Stimulated activated CD8-positive, alpha-beta memory T cell treated with anti-CD3 and anti-CD28 coated beads, Interleukin-7, amount 100 ng/mL, for 4 hours (primary cell): ENCODE measurements at places on chromosomes 4 and X.

DNA sequence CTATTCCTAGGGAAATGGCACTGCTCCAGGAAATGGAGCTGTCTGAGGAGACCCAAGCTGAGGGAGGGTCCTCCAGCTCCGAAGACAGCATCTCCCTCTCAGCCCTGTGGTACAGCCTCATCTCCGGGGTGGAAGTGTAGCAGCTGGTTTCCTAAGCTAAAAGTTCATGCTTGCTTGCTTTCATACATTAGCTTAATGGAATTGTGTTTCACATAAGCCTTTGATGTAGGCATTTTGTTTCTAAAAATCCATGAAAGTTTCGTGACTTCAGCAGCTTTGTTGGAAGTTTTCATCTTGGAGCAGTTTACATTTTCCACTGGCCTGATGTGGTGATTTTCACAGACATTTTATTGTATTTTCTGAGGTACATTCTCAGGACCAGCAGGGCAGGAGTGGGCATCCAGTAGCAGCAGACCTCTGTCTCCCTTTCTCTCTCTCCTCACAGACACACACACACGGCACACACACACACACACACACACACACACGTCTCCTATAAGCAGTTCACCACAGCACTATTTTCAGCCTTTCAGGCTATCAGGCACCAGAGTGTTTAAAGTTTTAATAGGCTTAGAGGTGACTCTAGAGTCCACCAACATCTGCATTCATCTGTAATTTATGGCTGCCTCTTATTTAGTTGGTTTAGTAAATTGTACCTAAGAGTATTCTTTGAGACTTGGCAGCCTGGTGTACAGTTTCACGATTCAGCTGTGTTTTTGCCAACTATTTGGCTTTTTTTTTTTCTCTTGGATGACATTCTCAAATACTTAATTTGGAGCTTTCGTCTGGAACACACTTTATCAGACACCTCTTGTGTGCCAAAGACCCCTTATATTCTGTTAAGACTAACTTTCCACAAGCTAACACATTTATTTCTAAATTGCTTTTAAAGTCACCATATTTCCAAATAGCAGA, 225.8 kb upstream of the SFRP2 start:
- DNase-seq, result no peak

DNA sequence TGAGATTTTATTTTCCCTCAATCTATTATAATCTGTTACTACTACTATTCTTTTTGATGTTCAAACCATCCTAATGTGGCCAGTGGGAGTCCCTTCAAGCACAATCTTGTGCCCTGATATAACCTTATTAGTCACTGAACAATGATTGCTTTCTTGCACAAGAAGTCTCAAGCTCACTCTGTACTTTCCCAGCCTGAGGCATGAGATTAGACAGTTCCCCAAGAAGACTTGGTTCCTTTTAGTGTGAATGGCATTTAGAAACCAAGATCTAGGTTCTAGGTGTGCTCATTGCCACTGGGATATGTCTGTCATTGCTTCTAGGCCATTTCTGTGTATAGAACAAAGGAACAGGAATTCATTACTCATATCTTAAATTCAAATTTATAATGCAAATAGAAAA, 28.0 kb upstream of the RBM41 start:
- DNase-seq, result no peak

GRCh38 chr4:187027272-187027671, 303.6 kb upstream of the FAT1 start:
- DNase-seq, result no peak

GRCh38 chrX:21655901-21656586, 2.1 kb downstream of the KLHL34 start:
- DNase-seq, result no peak

DNA sequence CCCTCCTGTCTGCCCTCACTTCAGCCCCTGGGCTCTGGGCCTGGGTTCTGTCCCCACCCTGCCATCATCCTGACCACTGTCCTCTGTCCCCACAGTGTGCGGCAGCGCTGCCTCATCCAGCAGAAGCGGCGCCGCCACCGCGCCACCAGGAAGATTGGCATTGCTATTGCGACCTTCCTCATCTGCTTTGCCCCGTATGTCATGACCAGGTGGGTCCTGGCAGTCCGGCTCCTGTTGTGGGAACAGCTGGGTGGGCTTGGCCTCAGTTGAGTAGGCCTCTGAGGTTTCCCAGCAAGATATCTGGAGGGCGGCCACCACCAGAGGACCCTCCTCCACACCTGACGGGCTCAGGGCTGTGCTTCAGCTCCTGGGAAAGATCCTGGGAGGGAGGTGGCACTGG, 2.2 kb downstream of the GPR78 start:
- DNase-seq, result no peak

DNA sequence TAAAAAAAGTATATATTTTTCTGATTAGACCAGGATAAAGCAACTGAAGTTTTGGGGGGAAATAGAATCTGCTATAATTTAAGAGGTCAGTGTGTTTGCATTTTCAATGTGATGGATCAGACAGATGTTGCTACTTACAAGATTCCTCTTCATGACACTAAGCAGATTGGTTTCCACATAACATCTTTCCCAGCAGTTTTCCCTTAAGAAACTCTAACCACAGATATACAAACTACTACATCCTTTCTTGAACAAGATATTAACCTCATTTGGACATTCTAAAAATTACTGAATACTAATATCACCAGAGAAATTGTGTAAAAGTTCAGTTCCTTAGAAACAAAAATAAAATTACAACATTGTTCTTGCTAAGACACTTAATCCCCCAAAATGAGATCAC, 106.7 kb upstream of the GUCY1A1 start:
- no peak for DNase-seq

- DNase-seq, result no peak
These were observed 13.7 kb downstream of the OCRL start for GRCh38 chrX:129553619-129554288.

DNA sequence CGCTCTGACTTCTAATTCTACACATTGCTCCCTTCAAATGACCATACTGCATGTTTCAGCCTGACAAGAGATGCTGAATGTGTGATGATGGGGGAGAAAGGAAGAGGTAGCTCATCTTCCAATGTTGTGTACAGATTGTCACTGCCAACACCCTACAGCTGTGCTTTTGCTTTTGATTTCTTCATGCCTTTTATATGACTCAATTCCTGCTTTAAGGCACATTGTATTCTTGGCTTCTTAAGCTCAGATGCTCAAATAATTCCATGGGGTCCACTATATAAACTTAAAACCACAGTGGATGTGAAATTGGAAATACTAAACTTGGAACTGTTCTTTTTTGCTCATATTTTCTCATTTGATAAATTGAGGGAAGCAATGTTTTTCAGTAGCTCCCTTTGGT, 183.2 kb upstream of the WDFY3 start:
- DNase-seq, result no peak

GRCh38 chr4:150133605-150134004, 55.4 kb downstream of the DCLK2 start:
- no peak for DNase-seq

DNA sequence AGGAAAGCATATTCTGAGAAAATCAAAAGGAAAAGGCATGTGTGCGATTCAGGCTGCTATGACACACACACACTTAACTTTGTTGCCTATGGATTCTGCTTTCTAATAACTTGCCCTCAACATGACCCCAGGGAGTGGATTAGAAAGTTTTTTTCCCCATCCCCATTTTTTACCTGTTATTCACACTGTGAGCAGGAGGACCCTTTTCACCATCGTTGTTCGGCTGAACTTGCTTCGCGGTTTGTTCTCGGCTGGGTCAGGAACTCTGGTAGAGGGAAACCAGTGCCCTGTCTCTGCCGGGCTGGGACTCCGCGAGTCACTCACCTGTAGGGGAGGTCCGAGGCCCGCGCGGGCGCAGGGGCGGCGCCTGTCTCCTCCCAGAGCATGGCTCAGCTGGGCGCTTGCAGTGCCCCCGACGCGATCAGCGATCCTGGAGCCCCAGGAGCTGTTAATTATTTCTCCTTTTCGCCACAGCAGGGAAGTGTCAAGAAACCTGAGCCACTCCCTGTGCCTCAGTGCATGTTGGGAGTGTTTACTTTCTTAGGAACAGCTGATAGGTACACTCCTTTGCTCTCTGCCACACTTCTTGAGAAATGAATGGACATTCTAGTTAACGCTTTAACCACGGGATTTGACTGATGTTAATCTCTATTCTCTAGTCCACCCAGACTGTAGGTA, at the start of gene RASSF6:
TSS of gene RASSF6 (minus strand) at position 322 of the 678 bp plus-strand sequence. CDS start 8,641 bp downstream, outside the sequence.
- DNase-seq, result no peak

- no peak for DNase-seq
These were observed 102.8 kb downstream of the ATP8A1 start for GRCh38 chr4:42554072-42554471.

- no peak for DNase-seq
These were observed 4.4 kb downstream of the GPRIN3 start for GRCh38 chr4:89303177-89303576.

- DNase-seq, result no peak
These were observed 52.8 kb downstream of the ANAPC10 start for GRCh38 chr4:145045180-145045579.

DNA sequence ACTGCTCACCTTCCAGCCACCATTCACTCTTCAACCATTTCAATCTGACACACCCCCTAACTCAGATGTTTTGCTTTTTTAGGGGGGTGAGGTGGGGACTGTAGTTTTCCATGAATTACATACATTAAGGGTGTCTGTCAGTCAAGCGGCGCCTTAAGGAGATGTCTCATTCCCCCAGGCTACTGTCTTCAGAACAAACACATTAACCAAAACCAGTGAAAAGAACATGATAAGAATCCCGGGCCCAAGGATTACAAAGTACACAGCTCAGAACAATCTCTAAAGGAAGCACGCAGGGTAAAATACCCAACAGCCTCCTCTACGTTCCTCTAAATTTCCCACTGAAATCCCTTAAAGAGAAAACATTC, 62.5 kb upstream of the IRF2 start:
- no peak for DNase-seq

DNA sequence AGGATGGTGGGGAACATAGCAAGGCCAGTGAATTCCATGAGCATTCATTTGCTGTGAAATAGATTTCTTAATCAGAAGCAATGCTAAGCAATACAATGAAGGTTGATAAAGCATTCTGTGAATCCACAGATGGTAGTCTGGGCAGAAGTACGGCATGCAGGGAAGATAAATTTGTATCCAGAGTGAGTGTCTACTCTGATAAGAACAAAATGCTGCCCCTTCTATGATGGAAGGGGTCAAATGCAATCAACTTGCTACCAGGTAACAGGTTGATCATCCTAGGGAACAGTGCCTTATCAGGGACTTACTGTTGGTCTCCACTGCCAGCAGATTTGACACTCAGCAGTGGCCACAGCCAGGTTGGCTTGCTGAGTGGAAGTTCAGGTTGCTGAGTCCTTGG, 189.4 kb downstream of the MAB21L2 start:
- DNase-seq, result no peak

DNA sequence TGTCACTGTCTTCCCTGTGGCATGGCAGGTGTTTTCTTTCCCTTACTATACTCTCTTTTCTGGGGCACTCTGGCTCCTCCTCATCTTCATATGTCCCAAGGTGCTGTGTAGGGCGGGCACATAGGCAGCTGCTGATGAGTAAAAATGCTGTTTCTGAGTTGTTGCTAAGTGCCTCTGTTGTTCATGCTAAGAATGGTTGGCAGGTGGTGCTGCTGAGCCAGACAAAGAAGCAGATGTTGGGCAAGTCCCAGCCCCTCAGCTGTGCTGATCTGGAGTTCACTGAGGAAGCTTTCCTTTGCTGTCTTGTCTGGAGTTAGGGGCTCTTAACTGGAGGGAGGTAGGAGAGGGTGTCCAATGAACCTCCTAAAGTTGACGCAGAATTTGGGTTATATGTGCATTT, 40.6 kb downstream of the HADH start:
- peak; percentile 58 for DNase-seq

- DNase-seq, result no peak
These were observed 59.7 kb downstream of the FAM184B start for GRCh38 chr4:17721496-17722355.

GRCh38 chr4:173013232-173013930, 155.2 kb upstream of the GALNT7 start:
- DNase-seq, result peak; percentile 8
